ENCODE measurements at places on chromosomes 2 and 18.

- DNase-seq: no peak
Observed at GRCh38 chr2:228522977-228523376, 341.5 kb upstream of the SPHKAP start.

- peak; percentile 58 for DNase-seq
Observed at GRCh38 chr2:223649554-223650533, 47.7 kb upstream of the SCG2 start.

GRCh38 chr18:50679056-50679455 is 119.2 kb downstream of the MAPK4 start:
- no peak for DNase-seq

- no peak for DNase-seq
Observed at GRCh38 chr18:59001166-59001565, 136.5 kb downstream of the ZNF532 start.

All from trophoblast cell (in vitro differentiated cells and primary cell).